ENCODE measurements at places on chromosomes 6 and 20.

GRCh38 chr6:168264593-168265335 lies 54.8 kb downstream of the DACT2 start:
- DNase-seq, result no peak

GRCh38 chr20:2693286-2694007 lies 867 bp downstream of the EBF4 start:
- DNase-seq, result peak; percentile 36

DNA sequence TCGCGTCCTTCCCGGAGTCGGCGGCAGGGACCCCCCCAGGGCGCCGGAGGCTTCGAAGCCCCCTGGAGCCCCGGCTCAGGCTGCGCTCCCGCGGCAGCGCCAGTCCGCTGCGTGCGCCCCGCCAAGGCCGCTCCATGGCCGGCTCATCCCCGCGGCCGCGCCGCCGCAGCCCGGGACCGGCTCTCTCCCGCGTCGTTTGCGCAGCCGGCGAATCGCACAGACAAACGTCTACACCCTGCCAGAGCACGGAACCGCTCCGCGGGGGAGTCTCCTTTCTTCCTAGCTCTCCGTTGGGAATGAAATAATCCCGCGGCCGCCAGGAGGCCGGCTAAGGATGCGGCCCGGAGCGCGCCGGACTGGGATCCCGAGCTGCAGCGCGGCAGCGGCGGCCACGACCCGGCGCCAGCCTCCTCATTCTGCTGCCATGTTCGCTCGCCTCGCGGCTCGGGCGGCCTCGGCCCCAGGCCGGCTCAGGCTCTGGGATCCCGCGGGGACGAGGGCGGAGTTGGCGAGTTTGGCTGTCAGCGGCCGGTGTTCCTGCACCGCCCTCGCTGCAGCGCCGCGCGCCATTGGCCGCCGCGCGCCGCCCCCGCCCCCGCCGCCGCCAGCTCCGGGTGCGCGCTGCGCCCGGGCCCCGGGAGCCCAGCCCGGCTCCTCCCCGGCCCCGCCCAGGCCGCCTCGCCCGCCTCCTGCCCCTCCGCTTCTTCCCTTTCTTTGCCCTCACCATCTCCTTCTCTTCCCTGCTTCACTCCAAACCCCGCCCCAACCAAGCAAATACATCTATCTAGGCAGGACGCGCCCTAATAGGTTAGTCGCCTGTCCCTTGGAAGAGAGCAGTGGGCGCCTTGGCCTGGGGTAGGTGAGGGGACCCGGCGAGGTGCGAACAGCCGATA lies at the start of gene GFOD1:
Gene GFOD1 (minus strand): TSS at position 479 of the 893 bp plus-strand sequence. CDS start 710 bp downstream, outside the sequence.
- peak; percentile 70 for DNase-seq

GRCh38 chr6:30979141-30979540 lies 4.4 kb upstream of the MUC21 start:
- no peak for DNase-seq

GRCh38 chr20:24877652-24878051 lies 71.4 kb upstream of the CST7 start:
- DNase-seq, result no peak

DNA sequence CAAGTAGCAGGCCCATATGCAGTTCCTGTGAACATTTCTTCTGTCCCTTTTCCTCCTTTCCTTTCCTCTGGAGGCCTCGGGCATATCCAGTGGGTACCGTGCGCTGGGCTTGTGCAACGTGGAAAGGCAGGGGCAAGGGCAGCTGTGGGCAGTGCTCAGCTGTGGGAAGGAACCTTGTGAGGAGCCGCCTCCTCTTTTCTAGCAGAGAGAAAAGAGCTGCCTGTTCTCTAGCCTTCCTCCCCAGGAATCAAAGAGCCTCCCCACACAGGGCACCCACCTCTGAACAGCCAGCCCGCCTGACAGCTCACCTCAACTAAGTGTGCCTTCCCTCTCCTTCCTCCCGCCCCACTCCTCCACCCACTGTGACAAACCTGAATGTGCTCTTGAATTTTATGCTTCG lies 143.3 kb upstream of the HDDC2 start:
- peak; percentile 13 for DNase-seq

DNA sequence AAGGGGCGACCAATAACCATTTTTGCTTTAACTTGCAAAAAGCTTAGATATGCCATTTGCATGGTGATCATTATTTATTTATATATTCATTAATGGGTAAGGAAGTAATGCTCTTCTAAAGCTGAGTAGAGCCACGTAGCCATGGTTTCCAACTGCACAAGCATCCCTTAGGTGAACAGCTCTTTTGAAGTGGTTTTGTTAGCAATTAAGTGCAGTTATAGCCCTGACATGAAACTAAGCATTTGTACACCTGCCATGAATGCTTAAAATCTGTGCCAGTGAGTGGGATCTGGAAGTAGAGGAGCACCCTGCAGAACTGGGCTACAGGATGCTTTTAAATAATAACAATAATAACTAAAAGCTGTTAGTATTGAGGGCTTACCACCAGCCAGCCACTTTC lies 19.1 kb downstream of the TRAF3IP2 start:
- no peak for DNase-seq

GRCh38 chr6:110934381-110934898 lies 24.1 kb upstream of the GTF3C6 start:
- no peak for DNase-seq

GRCh38 chr20:2364044-2364443 lies 16.7 kb upstream of the TGM6 start:
- no peak for DNase-seq

GRCh38 chr20:56683077-56683865 lies 54.2 kb downstream of the TFAP2C start:
- DNase-seq, result no peak

GRCh38 chr6:148700047-148700715 lies 46.6 kb upstream of the UST start:
- no peak for DNase-seq

GRCh38 chr6:163999475-164000125 lies 585.1 kb downstream of the QKI start:
- no peak for DNase-seq

- no peak for DNase-seq
Measured at GRCh38 chr20:33400812-33401183, 521 bp downstream of the CDK5RAP1 start.

DNA sequence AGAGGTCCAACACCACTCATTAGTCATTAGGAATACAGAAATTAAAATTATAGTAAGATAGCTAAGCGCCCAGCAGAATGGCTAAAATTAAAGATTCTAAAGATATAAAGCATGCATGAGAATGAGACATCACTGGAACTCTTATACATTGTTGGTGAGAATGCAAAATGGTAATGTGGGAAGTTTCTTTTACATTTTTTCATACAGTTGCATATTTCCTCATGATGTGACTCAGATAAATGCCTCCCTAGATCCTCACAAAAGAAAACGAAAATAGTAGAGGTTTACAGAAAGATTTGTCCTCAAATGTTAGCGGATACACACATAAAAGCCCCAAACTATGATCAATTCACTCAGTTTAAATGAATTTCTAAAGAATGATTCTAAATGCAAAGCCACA lies 633.7 kb upstream of the GJE1 start:
- no peak for DNase-seq

- DNase-seq, result peak; percentile 78
Measured at GRCh38 chr6:30877419-30878262, 6.7 kb upstream of the DDR1 start.

DNA sequence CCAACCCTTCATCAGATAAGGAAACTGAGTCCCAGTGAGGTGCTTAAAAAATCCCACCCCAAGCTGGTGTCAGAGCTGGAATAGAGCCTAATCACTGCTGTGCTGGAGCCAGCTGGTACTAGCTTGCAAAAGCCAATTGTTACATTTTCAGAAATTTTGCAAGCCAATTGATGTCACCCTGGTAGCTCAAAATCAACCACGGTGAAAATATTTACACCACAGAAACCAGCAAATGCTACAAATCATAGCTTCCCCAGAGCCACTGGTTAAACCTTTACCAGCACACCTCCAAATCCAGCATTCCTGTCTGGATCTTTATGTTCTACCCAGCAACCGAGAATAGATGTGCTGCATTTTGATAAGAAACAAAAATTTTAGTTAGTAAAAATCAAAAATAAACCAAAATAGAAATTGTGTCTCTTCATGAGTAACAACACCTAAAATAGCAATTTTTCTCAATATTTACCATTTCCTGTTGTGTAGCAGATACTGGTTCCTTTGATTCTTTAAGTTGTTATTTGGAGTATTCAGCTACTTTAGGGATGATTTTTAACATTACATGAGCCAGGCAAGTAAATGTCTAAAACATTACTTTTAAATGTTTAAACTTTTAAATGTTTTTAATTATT lies 7.2 kb upstream of the LCA5 start:
- no peak for DNase-seq

DNA sequence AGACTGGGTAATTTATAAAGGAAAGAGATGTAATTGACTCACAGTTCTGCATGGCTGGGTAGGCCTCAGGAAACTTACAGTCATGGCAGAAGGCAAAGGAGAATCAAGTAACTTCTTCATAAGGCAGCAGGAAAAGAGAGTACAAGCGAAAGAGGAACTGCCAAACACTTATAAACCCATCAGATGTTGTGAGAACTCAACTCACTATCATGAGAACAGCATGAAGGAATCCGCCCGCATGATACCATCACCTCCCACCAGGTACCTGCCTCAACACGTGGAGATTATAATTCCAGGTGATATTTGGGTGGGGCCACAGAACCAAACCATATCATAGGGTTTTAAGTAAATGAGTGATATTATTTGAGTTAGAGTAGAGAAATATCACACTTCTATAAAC lies 189.3 kb downstream of the TSHZ2 start:
- DNase-seq, result no peak

DNA sequence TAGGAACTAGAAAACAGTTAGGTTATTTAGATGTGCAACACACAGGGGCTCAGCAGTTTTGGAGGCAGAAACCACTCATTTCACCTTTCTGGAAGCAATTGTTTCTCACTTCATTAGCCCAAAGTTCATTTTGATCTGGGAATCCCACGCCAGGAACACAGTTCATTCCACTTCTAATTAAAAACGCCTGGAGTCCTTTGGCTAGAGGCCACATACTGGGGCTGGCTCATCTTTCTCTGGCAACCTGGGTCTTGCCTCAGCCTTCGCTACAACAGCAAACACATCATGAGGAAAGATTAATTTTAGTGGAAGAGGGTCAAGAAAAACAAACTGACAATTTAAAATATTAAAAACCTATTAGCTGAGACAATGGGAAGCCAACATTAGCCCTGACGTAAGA lies 69.7 kb downstream of the RFPL4B start:
- DNase-seq, result no peak

GRCh38 chr6:113364766-113365165 lies 492.4 kb upstream of the MARCKS start:
- no peak for DNase-seq

DNA sequence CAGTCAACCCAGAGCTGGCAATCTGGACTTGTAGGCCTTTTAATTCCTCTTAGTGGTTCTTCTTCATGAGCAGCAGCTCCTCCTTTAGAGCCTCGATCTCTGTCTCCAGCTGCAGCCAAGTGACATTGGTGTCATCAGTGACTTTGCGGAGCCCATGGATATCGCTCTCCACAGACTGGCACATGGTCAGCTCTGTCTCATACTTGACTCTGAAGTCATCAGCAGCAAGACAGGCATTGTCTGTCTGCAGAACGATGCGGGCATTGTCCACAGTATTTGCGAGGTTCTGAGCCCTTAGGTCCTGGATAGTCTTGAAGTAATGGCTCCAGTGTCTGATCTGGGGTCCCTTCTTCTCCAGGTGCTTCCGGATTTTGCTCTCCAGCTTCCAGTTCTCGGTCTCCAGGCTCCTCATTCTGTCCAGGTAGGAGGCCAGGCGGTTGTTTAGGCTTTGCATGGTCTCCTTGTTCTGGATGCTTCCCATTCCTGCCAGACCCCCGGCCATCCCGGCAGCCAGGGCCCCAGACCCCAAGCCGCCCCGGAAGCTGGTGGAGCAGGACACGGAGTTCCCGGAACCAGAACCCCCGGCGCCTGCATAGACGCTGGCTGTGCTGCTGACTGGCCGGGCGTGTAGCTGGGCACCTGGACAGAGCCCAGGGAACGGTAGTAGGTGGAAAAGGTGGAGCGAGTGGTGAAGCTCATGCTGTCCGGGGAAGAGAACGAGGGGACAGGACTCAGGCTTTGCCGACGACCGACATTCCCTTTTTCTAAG lies 15.1 kb downstream of the RFPL4B start:
- no peak for DNase-seq

DNA sequence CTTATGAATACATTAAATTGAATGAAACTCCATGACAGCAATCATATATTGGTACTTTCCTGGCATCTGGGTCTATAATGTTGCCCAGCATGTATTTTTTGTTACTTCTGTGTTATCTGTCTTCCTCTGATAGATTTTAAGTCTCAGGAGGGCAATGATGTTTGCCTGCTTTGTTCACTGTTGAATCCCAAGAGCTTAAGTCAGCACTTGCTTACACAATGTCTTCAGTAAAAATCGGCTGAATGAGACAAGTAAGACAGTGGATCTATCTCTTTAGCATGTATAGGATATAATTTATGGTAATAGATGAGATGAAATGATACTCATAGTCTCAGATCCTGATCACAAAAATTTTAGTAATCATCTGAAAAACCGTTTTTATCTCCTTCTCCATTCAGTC lies 1034.9 kb upstream of the EPHA7 start:
- DNase-seq, result no peak

Data from neural crest cell (in vitro differentiated cells).